Stimulated activated memory B cell treated with anti-CD40 and anti-IgM and Interleukin-4, amounts not matched to agents 10 μg/mL and 1 μg/mL and 100 μg/mL, for 72 hours (primary cell): ENCODE measurements at places on chromosomes 2 and 18.

DNA sequence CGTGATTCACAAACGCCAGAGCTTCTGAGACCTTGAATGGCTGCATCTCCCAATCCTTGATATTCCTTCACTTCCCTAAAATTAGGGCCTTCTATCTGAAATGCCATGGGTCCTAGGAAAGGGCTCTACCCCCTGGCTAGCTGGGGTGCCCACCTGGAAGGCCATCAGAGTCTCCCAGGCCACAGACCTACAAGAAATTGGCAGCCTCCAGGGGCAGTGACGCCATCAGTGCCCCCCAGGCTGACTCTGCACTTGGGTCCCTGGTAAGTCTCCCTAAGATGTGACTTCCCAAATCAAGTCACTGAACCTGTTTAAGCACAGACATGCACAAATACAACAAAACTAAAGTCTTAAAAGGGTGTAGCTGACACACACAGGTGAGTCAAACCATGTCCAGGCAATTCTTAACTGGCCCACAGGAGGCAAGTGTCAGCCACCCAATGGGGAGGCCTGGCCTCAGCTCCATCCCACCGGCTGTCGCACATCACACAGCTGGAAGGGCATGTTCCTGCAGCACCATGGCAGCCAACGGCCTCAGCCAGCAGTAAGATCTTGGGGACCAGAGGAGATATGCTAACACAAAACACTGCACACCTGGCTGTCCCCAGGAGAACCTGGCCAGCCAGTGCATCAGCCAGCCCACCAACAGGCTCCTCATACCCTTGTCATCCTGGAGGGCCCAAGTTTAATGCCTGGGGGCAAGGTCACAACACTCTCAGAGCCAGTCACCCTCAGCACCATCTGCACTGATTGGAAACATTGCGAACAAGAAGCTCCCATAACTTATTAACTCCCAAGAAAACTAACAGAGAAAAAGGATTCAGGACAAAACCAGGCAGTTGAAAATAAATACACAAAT, 5.2 kb downstream of the PARD6G start:
- no peaks in the 10 kb centered on the region for H3K4me1 ChIP-seq
- H3K36me3 ChIP-seq: no peaks in the 10 kb centered on the region
- H3K27ac ChIP-seq: no peak overlapping the region
- peaks cover 58% of the 10 kb centered on the region for H3K27me3 ChIP-seq

DNA sequence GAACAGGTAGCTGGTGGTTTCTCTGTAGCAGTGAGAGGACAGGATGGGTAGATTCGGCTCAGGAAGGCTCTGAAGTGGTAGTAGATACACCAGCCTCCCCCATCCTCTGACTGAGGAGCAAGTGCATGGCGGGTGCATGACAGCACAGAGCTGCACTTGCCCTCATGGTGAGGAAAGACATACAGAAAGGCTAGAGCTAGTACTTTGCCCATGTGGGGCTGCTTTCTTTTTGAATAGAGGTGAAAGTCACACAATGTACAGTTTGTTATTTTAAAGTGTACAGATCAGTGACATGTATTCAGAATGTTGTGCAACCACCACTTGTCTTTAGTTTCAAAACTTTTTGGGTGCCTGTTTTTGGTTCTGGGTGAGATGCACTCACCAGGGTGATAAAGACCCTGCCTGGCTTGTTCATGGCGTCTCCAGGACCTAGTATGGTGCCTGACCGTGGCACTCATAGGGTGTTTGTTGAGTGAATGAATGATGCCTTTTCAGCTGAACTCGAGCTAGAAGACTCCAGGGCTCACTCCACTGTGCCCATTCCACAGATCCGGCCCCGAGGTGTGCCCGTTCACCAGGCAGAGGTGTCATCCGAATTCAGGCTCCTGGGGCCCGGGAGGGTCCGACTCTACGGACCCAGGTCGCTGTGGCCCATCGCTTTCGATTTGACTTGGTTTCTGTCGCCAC, 421 bp upstream of the VAMP5 start:
- no peak for ATAC-seq
- H3K4me3 ChIP-seq: peak overlapping the region; percentile 77
- H3K36me3 ChIP-seq: peaks cover 38% of the 10 kb centered on the region
- H3K27me3 ChIP-seq: no peaks in the 10 kb centered on the region

- ATAC-seq: no peak
- H3K27ac ChIP-seq: no peak overlapping the region
- peaks cover 68% of the 10 kb centered on the region for H3K4me1 ChIP-seq
- no peaks in the 10 kb centered on the region for H3K27me3 ChIP-seq
These were observed 61.0 kb upstream of the GPR45 start for GRCh38 chr2:105180491-105180972.

- H3K36me3 ChIP-seq: peaks cover 59% of the 10 kb centered on the region
- no peak overlapping the region for H3K27ac ChIP-seq
- ATAC-seq: no peak
- no peak overlapping the region for H3K4me3 ChIP-seq
- H3K4me1 ChIP-seq: peaks cover 31% of the 10 kb centered on the region
These were observed 38.7 kb downstream of the UBE2F start for GRCh38 chr2:238005528-238005927.

DNA sequence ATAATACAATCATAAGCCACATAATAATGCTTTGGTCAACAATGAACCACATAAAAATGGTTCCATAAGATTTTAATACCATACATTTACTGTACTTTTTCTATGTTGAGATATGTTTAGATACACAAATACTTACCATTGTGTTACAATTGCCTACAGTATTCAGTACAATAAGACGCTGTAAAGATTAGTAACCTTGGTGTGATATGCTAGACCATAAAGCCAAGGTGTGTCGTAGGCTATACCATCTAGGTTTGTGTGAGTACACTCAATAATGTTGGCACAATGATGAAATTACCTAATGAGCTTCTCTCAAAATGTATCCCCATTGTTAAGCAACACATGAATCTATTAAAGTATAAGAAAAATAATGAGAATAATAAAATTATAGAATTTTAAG, 662.3 kb downstream of the SATB2 start:
- no peaks in the 10 kb centered on the region for H3K27me3 ChIP-seq
- H3K4me1 ChIP-seq: no peaks in the 10 kb centered on the region
- H3K27ac ChIP-seq: no peak overlapping the region
- ATAC-seq: no peak
- H3K4me3 ChIP-seq: no peak overlapping the region

DNA sequence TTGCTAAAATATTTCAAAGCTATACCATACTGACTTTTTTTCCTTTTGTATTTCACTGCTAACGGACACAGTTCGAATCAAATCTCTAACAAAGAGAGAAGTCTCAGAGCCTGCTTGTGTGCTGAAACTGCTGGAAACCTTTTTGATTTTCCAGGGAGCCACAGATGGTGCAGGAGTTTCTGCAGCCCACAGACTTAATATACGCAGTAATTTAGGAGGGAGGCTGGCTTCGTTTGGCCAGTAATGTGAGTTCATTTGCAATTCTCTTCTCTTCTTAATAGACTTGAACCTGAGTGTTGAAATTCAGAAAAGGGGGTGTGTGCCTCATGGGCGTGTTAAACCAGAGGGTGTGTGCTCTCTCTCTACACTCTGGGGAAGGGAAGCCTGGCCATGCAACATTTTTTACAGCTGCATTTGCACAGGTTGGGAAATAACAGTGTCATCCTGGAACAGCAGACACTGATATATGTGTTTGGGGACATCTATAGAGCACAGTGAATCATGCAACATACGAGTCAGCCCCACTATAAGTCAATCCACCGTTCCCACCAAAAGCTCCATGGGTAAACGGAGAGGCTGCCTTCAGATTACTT, 333.0 kb downstream of the CLIP4 start:
- no peak for ATAC-seq
- H3K4me3 ChIP-seq: no peak overlapping the region
- H3K4me1 ChIP-seq: no peaks in the 10 kb centered on the region
- H3K27ac ChIP-seq: no peak overlapping the region
- peaks cover 26% of the 10 kb centered on the region for H3K27me3 ChIP-seq

- no peak for ATAC-seq
- H3K4me3 ChIP-seq: no peak overlapping the region
- H3K27me3 ChIP-seq: no peaks in the 10 kb centered on the region
- H3K27ac ChIP-seq: no peak overlapping the region
- peaks cover 29% of the 10 kb centered on the region for H3K4me1 ChIP-seq
These were observed 198.3 kb upstream of the HS6ST1 start for GRCh38 chr2:128516938-128517337.

- H3K27ac ChIP-seq: no peak overlapping the region
- H3K4me3 ChIP-seq: no peak overlapping the region
- no peaks in the 10 kb centered on the region for H3K36me3 ChIP-seq
- no peaks in the 10 kb centered on the region for H3K4me1 ChIP-seq
- no peak for ATAC-seq
- H3K27me3 ChIP-seq: no peaks in the 10 kb centered on the region
These were observed 1344.5 kb upstream of the CHAC2 start for GRCh38 chr2:52423111-52423510.

DNA sequence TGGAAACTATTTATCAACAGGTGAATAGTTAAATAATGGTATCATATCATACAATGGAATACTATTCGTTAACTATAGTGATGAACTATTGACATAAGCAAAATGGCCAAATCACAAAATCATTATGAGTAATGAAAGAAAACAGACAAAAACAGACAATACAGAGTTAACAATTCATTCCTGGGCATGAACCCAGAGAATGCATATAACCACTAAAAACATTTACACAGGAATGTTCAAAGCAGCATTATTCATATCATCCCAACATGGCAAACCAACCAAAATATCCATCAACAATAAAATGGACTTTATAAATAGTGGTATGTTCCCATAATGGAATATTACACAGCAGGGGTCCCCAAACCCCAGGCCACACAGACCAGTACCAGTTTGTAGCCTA, 131.2 kb upstream of the CYP1B1 start:
- H3K36me3 ChIP-seq: peaks cover 6% of the 10 kb centered on the region
- H3K27me3 ChIP-seq: peaks cover 62% of the 10 kb centered on the region
- H3K4me3 ChIP-seq: no peak overlapping the region
- H3K4me1 ChIP-seq: no peaks in the 10 kb centered on the region

DNA sequence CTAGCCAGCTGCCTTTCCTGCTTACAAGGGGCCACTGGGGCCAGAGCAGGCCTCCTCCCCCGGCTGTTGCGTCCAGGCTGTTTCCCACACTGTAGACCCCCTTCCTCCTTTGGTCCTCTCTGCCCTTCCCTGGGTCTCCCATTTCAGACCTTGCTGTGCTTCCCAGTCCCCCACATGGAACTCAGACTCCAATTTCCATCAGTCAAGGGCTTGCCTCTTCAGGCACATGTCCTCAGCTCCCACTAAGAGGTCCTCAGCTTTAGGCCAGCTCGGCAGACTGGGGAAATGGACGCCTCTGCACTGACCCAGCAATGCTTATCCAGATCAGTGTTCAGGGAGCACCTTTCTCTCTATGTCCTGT, 98.0 kb upstream of the BZW1 start:
- peaks cover 8% of the 10 kb centered on the region for H3K27me3 ChIP-seq
- H3K4me3 ChIP-seq: peak overlapping the region; percentile 30
- no peaks in the 10 kb centered on the region for H3K36me3 ChIP-seq

DNA sequence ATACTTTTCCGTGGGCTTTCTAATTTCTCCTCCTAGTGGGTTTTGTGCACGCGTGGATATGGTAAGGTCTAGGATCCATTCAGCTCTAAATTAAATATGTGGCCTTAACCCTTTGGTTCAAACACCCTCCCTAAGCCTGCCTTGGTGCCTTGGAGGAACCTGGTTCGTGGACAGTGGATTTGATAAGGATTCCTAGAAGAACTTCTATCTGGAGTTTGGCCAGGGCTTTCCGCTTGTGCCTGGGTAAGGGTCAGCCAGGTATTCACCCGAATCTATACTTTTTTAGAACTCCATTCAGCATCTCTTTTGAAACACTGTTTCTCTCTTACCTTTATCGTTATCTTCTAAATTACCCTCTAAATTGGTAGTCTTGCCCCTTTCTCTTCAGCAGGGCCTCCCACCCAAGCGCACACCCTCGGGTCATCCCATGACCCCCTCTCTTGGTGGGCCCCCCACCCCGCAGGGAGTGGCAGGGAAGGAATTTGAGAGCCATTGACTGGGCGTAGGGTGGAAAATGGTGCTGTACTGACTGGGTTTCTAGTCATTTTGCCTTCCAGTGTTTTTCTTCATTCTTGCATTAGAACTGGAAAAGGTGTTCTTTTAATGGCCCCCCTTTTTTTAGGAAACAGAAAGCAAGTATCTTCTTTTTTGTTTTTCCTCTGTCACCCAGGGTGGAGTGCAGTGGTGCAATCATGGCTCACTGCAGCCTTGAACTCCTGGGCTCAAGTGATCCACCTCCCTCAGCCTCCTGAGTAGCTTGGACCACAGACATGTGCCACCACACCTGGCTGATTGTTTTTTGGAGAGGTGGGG, 1.8 kb downstream of the SOCS6 start:
- no peak for ATAC-seq
- H3K27me3 ChIP-seq: peaks cover 57% of the 10 kb centered on the region
- no peak overlapping the region for H3K4me3 ChIP-seq

GRCh38 chr2:55047677-55048299, 2.5 kb downstream of the RTN4 start:
- H3K4me1 ChIP-seq: peaks cover 56% of the 10 kb centered on the region
- ATAC-seq: no peak
- peak overlapping the region; percentile 65 for H3K27ac ChIP-seq

GRCh38 chr2:196291426-196291825, 120.0 kb upstream of the STK17B start:
- no peak overlapping the region for H3K4me3 ChIP-seq
- peak; percentile 56 for ATAC-seq
- H3K27me3 ChIP-seq: no peaks in the 10 kb centered on the region
- H3K36me3 ChIP-seq: no peaks in the 10 kb centered on the region

GRCh38 chr18:35141567-35142274, 99.1 kb upstream of the ZNF397 start:
- no peak for ATAC-seq
- H3K4me3 ChIP-seq: peak overlapping the region; percentile 43
- peaks cover 30% of the 10 kb centered on the region for H3K4me1 ChIP-seq
- H3K36me3 ChIP-seq: peaks cover 38% of the 10 kb centered on the region

DNA sequence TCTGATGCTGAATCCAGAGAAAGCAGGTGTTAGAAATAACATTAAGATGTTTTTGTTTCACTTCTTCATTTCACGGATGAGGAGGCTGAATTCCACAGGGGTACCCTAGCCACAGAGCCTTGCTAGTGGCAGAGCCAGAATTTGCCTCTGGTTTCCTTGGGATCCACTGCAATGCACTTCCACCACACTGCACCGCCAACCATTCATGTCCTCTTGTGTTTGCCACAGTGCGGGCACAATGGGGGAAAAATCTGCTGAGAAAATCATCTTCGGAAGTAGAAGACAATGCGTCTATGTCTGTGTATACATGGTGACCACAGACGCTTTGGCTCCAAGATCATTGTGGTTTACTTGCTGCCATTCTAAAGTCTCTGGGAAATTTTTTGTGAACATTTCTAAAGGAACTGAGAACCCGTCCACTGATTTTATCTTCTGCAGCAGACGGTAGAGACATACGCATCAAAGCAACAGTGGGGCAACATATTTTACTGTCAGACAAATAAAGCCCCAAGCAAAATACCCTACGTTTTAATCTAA, 14.9 kb downstream of the ICOS start:
- H3K4me1 ChIP-seq: peaks cover 12% of the 10 kb centered on the region
- H3K4me3 ChIP-seq: no peak overlapping the region
- H3K27ac ChIP-seq: no peak overlapping the region
- no peaks in the 10 kb centered on the region for H3K27me3 ChIP-seq
- no peaks in the 10 kb centered on the region for H3K36me3 ChIP-seq

- H3K27ac ChIP-seq: peak overlapping the region; percentile 56
- ATAC-seq: peak; percentile 55
- peak overlapping the region; percentile 79 for H3K4me3 ChIP-seq
- no peaks in the 10 kb centered on the region for H3K27me3 ChIP-seq
- peaks cover 11% of the 10 kb centered on the region for H3K36me3 ChIP-seq
These were observed 650 bp downstream of the ACKR3 start for GRCh38 chr2:236570081-236570868.
